Cerebellar cortex (tissue), 1 donor: ENCODE measurements at places on chromosomes 12 and 14.

GRCh38 chr12:42124764-42125387, 19.8 kb downstream of the GXYLT1 start:
- DNase-seq = peak; percentile 25

DNA sequence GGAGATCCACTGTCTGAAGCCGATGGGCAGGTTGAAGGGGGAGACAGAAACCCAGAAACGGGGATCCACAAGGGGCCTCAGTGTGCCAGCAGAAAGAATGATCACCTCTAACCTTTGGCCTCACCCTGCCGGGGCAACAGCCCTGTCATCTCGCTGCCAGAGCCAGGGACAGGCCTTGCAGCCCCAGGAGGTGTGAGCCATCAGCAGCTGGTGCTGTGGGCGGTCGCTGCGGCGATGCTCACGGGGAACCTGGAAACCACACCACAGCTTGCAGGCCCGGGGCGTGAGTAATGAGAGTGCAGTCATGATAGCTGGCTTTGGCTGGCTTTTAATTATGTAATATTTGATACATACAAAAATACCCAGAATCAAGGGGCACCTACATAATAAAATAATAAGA, 4.7 kb upstream of the TTC7B start:
- no peak for DNase-seq

DNA sequence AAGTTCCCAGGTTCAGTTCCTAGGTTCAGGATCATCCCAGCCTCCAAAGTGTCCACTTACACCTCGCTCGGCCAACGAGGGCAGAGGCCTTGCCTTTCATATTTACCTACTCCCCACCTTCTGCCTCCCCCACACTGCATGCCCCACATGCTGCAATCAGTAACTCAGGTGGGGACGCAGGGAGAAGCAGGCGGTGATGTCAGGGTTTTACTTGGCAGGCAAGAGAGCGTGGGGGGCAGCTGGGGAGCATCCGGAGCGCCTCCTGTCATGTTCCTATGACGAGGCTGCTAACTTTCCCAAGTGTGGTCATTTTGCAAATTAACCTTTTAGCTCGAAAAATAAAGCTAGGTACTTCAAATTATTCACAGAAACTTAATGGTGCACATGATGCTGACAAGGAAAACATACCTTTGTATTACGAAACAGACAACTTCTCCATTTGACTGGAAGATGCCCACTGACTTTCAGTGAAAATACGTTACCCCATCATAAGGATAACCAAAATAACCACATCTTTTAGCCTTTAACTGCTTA, 53.8 kb downstream of the SETD3 start:
- DNase-seq = no peak

- peak; percentile 3 for DNase-seq
These were observed 1.2 kb downstream of the SLC2A13 start for GRCh38 chr12:40104461-40105264.

GRCh38 chr14:98114122-98114895, 1157.7 kb downstream of the BCL11B start:
- no peak for DNase-seq

DNA sequence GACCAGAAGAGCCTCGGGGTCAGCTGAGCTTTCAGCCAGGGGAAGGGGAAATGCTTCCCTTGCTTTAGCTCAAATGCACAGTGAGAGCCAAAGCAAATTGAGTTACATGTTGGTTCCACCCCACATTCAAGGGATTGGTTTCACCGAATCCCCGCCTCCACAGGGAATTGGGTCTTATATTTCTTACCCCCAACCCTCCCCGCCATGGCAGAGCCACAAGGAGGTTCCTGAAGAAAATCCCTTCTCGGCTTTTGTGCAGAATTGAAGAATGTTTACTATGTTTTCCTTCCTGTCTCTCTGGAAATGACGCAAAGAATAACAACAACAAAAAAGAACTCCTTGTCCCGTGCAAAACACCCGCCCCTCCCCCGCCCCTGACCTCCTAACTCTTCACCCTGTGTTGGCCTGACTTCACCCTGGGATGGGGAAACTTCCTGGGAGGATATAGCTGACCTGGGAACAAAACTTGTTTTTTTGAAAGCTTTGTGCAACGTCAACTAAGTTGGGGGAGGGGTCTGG, 21.9 kb upstream of the CIPC start:
- DNase-seq = no peak

- DNase-seq = no peak
These were observed 13.1 kb upstream of the TEX22 start for GRCh38 chr14:105385322-105385637.

DNA sequence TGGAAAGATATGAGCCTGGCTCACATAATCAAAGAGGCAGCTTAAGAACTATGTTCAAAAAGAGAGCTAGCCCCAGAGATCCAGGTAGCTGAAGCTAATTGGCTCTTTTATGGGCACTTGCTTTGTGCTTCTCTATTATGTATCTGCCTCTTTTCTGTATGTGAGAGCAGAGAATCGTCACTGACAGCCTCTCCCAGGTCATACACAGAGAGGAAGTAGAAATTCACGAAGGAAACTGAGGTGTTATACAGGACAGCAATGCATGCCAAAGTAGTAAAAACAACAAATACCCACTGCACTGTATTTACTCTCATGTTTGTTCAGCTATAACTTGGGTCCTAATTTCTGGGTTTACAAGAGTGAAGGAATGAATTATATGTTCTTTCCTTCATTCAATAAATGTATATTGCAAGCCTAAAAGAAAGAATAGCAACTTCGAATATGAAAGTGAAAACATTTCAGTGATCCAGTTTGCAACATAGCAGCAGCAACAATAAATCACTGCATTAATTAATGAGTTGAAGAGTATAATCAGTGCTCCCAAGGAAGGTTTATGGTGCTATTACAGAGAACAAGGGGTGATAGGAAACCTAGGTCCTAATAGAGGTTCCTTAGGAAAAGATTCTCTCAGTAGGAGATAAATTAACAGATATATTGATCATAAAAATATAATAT, 47.1 kb upstream of the ATXN7L3B start:
- no peak for DNase-seq

- DNase-seq = peak; percentile 15
These were observed 362.1 kb upstream of the STXBP6 start for GRCh38 chr14:25411781-25412757.

- no peak for DNase-seq
These were observed 238.0 kb upstream of the FOXN3 start for GRCh38 chr14:89654998-89655397.

DNA sequence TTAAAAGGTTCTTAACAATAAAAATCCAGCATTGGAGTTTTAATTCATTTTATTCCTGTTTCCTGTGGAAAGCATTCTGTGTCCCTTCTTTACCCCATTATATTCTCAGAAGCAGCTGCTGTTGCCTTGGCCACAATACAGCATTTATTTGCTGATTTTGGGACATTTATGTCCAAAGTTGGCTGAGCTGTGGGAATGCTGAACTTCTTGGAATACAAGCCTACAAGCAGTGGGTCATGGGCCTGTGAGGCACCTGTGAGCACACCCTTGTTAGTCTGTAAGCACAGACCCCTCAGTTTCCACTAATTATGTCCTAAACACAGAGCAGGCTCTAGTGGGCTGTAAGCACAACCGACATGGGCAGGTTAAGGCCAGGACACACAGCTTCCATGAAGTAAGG, 122.2 kb upstream of the IGF1 start:
- DNase-seq = no peak

DNA sequence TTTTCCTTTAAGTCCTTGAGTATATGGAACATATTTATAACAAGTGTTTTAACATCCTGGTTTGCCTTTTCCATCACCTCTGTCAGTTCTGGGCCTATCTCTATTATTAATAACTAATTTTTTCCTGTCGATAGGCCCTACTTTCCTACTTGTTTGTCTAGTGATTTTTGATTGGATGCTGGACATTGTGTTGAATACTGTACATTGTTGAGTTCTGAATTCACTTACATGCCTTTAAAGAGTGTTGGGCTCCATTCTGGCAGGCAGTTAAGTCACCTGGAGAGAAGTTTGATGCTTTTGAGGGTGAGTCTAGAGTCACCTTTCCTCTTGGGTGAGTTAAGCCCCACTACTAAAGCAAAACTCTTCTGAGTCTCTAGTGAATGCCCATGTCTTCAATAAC, 77.5 kb upstream of the C14orf180 start:
- no peak for DNase-seq

- DNase-seq = no peak
These were observed 10.2 kb downstream of the TNFAIP2 start for GRCh38 chr14:103133210-103134140.

DNA sequence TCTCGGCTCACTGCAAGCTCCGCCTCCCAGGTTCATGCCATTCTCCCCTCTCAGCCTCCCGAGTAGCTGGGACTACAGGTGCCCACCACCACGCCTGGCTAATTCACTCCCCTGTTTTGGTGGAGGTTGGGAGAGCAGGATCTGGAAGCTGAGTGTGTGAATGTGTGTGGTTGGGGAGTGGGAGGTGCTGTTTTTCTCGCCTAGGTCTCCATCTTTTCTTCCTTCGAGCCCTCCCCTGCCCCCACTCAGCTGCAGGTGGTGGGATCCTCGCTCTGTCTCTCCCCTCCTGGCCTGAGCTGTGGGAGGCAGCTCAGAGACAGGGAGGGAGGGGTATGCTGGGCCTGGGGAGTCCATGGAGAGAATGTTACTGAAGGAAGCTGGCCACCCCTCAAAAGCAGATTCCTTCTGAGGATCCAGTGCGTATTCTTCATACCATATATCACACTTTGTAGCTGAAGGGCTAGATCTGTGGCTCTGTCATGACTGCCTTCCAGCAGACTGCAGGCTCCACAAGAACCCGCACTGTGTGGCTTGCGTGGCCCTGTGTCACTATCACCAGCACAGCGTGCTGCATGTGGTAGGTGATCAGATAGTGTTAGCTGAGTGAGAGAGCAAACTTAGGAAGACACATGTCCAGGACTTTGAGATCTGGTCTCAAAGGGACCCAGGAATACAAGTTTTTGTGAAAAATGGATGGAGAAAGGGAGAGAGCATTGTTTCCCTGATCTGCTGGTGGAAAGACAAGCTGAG, 2.8 kb downstream of the KRT83 start:
- no peak for DNase-seq

GRCh38 chr14:21191809-21192446, 36.1 kb upstream of the OR5AU1 start:
- DNase-seq = peak; percentile 58

GRCh38 chr12:68352067-68352466, 19.9 kb upstream of the MDM1 start:
- peak; percentile 22 for DNase-seq

DNA sequence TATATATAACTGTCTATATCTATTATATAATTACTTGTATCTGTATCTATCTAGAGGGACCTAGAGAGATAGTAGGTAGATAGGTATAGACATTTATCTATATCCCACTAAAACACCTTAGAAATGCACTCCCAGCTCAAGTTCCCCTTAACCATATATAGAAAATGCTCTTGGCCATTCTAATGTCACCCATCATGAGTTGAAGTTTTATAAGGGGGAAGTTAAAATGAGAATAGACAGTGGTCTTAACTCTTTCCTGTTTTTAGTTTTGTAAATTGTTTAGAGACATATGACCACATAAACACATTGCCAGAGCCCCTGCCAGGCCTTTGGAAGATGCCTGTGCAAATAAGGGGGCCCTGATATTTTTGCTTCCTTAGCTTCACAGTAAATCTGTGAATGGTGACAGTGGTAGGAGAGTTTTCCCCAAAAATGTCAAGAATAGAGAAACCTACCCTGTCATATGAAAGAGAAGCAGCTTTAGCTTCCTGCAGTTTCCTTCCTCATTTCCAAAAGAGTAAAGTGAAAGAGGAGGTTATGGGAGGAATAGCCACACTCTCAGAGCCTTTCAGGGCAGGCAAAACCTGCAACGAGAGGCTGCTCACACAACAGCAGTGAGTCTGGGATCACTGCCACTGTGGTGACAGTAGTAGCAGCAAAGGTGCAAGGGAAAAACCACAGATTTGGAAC, 45.5 kb downstream of the MGST1 start:
- no peak for DNase-seq

DNA sequence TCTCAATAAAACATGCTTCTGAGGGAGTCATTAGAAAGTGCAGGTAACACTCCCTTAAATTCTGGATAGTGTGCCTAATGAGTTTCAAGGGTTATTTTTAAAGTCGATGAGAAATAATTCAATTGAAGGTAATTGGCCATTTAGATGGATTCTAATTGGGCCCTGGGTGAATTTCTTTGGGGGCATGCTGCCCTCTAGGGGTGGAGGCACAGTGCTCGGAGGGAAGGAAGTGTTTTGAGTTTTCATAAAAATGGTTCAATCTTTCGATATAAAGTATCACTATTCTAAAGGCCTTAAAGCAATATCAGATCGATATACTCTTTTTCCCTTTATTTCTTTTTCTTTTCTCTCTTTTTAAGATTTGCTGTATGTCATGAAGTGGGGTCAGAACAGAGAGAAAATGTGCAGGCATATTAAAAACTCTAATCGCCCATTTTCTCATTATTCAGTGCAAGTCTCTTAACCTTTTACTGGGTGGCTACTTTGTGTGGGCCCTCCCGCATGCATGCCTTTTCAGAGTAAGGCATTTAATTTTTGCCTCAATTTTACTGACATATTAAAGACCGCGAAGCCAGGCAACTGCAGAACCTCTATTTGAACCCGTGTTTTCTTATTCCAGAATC, 25.5 kb downstream of the NKX2-8 start:
- peak; percentile 26 for DNase-seq

DNA sequence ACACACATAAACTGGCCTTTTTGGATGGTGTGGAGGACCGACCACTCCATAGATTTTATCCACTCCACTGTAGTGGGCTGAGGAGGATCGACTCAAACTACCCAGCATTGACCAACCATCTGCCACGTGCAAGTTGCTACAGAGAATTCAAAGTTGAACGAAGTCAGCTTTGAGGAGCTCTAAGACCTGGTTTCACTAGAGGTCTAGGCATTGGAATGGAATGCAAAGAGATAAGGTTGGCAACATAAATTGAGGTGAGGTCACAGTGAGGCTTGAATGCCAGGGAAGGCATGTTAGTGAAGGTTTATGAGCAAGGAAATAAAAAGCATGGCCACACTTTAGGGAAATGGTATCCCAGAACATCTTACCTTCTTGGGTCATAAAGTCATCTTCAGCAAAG, 14.5 kb downstream of the VWF start:
- DNase-seq = no peak

DNA sequence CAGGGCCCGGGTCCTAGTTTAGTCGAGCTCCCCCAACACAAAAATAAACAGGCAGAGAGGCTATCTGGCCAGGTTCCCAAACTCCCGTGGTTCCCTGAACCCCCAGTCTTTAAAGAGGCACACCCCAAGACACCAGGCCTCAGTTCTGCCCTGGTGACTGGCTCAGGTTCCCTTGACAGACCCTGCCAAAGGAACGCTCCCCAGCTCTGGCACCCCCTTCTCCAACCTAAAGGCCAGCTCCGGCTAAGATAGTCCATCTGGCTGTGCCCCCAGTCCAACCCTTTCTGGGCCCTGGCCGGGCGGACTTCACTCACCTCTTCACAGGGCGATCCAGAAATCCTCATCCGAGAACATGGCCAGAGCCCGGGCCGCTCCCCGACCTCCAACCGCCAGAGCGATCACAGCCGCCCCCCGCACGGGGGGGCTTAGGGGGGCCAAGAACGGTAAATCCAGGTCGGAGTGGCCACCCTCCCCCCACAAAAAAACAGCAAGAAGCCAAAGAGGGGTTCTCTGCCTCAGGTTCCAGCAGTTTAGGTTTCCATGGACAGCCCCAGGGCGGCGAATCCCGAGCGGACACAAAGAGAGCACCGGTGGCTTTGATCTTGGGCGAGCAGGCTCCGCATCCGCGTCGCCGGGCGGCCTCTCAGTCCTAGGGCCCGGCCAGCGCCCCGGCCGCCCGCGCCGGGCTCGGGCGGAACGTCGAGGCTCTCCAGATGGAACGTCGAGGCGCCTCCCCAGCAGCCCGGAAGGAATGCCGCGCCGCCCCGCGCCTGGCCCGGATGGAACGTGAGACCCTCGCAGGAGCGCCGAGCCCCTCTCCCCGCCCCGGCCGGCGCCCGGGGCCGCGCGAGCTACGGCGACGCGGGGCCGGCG, 1.1 kb downstream of the KMT2D start:
- no peak for DNase-seq

- DNase-seq = no peak
These were observed 22.5 kb upstream of the CDKN3 start for GRCh38 chr14:54374117-54374884.
